Neural progenitor cell (in vitro differentiated cells): ENCODE measurements at places on chromosomes 6 and 20.

DNA sequence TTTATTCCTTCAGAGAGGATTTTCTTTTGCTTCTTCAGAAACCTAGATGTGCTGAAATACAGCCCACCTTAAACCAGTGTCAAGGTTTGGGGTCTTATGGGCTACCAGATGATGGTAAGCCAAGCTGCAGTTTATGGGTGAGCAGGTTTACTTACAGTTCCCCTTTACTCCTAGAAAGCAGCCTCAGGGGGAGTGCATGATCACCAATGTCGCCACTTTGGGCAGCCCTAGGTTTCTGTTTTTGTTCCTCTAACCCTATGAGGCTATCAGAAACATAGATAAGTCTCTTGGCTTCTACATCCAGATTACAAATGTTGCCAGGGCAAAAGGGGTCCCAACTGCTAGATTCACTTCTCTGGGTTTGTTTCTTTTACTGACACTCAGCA, 67.2 kb downstream of the TRIM27 start:
- H3K36me3 ChIP-seq = no peaks in the 10 kb centered on the region
- no peak for DNase-seq
- H3K27me3 ChIP-seq = peaks cover 9% of the 10 kb centered on the region
- no peaks in the 10 kb centered on the region for H3K4me1 ChIP-seq
- H3K27ac ChIP-seq = no peak overlapping the region

- H3K27me3 ChIP-seq = no peaks in the 10 kb centered on the region
- peaks cover 13% of the 10 kb centered on the region for H3K4me1 ChIP-seq
Observed at GRCh38 chr20:53964067-53964466, 106.3 kb downstream of the BCAS1 start.

DNA sequence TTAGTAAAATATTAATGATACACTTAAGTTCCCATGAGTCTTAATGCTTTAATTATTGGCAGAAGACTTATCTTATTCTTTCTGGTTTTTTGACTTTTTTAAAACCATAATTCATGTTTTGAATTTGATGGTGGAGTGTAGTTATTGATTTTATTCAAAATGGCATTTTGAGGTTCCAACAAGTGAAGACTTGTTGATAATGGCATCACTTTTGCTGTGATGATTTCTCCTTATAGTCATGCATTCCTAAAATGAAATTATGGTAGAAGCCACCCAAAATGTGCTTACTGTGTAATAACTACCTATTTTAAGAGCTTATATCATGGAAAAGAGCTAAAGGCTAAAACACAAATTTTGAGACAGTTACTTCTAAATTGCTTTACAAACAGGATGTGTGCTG, 2.2 kb downstream of the DOP1A start:
- H3K27ac ChIP-seq = peak overlapping the region; percentile 6
- H3K36me3 ChIP-seq = no peaks in the 10 kb centered on the region
- H3K27me3 ChIP-seq = no peaks in the 10 kb centered on the region
- peaks cover 34% of the 10 kb centered on the region for H3K4me1 ChIP-seq
- peak overlapping the region; percentile 72 for H3K4me3 ChIP-seq

DNA sequence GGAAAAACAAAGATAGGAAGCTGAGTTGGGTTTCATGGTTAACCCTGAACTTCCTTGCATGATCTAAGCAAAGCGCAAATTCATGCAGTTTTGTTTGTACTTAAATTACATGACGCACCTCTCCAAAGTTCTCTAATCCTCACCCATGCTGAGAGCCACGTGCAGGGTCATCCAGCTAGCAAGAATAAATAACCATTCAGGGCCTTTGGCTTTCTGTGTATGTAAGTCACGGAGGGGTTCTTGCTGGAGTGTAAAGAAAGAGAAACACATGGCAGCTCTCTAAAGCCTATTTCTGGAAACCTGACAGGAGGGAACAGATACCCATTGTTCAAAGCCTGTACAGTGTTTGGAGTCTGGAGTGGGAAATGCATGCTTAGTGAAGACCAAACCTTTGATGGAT, 171.7 kb upstream of the CCN2 start:
- H3K36me3 ChIP-seq = no peaks in the 10 kb centered on the region
- H3K27ac ChIP-seq = no peak overlapping the region
- no peaks in the 10 kb centered on the region for H3K4me1 ChIP-seq
- no peaks in the 10 kb centered on the region for H3K27me3 ChIP-seq
- no peak for DNase-seq

DNA sequence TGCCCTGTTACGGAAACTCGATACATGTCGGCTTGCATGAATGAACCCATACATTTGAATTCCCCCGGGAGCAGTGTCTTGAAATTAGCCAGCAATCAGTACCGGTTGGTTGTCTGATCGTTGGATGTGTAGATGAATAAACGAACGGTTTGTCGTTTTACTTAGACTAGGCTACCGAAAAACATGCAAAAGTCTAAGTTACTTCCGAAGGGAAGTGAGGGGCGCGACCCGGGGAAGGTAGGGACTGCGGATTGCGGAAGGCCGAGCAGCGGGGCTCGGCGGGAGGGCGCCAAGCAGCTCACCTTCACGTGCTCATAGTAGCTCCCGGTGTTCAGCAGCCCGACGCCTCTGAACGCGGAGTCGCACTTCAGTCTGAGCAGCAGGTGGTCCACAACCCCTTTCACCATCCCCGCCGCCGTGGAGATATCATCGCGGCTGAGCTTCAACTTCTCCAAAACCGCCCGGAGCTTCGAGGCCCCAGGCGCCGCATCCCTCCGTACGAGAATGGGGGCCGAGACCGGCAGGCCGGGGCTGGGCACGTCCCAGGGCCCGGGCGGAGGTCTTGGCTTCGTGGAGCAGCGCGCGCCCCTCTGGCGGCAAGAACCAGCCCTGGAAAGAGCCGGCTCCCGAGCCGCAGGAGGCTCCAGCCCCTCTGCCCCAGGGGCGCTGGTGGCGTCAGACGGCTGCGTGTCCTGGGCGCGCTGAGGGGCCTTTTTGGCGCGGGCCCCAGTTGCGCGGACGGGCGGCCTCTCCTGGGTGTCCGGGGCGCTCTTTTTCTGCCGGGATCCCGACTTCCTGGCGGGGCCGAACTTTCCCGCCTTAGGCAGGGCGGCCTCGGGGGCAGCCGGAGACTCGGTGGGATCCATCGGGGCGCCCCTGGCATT, 632 bp downstream of the CGAS start:
- peaks cover 19% of the 10 kb centered on the region for H3K27me3 ChIP-seq
- H3K4me3 ChIP-seq = no peak overlapping the region
- DNase-seq = peak; percentile 9
- H3K4me1 ChIP-seq = no peaks in the 10 kb centered on the region
- no peak overlapping the region for H3K27ac ChIP-seq

- H3K4me3 ChIP-seq = no peak overlapping the region
- H3K27me3 ChIP-seq = no peaks in the 10 kb centered on the region
- H3K36me3 ChIP-seq = no peaks in the 10 kb centered on the region
Observed at GRCh38 chr6:107217248-107217647, 101.9 kb upstream of the BEND3 start.

- no peak overlapping the region for H3K27ac ChIP-seq
- H3K4me3 ChIP-seq = no peak overlapping the region
- no peaks in the 10 kb centered on the region for H3K4me1 ChIP-seq
- H3K27me3 ChIP-seq = no peaks in the 10 kb centered on the region
- no peaks in the 10 kb centered on the region for H3K36me3 ChIP-seq
Observed at GRCh38 chr6:63391203-63391970, 71.6 kb upstream of the LGSN start.

GRCh38 chr6:2257363-2257762, 12.0 kb upstream of the GMDS start:
- no peak overlapping the region for H3K4me3 ChIP-seq
- H3K4me1 ChIP-seq = no peaks in the 10 kb centered on the region
- DNase-seq = no peak
- H3K27ac ChIP-seq = no peak overlapping the region
- H3K27me3 ChIP-seq = no peaks in the 10 kb centered on the region

DNA sequence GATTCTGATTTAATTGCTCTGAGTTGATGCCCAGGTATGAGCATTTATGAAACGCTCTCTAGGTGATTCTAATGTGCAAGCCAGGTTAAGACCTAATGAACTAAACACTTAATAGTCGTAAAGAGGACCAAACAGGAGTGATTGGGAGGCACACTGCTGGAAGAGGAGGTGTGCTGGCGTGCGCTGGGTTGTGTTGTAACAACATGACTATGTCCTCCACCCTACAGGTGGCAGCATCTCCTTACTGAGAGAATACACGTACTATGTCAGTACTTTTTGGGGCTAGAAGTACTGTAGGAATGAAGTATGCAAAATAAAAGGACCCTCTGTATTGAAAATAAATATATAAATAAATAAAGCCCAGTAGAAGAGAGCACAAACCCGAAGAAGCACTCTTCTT, 11.9 kb downstream of the C6orf89 start:
- peak; percentile 30 for DNase-seq
- H3K27ac ChIP-seq = no peak overlapping the region
- H3K4me3 ChIP-seq = no peak overlapping the region
- no peaks in the 10 kb centered on the region for H3K36me3 ChIP-seq

- no peak overlapping the region for H3K27ac ChIP-seq
- no peaks in the 10 kb centered on the region for H3K27me3 ChIP-seq
- H3K4me3 ChIP-seq = no peak overlapping the region
- H3K4me1 ChIP-seq = no peaks in the 10 kb centered on the region
- DNase-seq = no peak
Observed at GRCh38 chr6:137941995-137942394, 74.9 kb downstream of the TNFAIP3 start.
